ENCODE measurements at places on chromosomes 11 and 22.

DNA sequence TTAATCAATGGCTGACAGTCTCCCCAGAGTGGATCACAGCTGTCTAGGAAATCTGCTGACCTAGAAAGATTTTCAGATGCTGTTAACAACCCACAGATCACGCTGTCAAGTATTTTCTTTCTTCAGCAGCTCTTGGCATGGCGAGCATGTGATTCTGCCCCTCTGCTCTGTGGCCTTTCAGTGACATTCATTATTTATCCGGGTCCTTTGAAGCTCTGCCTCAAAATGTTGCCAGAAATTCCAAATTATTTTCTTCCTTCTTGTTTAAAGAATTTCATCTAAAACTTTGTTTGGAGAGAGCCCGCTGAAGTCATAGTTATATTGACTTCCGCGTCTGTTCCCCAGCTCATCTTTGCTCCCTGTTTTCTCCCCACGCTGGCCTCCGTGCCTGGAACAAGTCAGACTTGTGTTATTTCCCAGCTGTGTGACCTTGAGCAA, 134.1 kb downstream of the COMMD9 start:
- DNase-seq: no peak

DNA sequence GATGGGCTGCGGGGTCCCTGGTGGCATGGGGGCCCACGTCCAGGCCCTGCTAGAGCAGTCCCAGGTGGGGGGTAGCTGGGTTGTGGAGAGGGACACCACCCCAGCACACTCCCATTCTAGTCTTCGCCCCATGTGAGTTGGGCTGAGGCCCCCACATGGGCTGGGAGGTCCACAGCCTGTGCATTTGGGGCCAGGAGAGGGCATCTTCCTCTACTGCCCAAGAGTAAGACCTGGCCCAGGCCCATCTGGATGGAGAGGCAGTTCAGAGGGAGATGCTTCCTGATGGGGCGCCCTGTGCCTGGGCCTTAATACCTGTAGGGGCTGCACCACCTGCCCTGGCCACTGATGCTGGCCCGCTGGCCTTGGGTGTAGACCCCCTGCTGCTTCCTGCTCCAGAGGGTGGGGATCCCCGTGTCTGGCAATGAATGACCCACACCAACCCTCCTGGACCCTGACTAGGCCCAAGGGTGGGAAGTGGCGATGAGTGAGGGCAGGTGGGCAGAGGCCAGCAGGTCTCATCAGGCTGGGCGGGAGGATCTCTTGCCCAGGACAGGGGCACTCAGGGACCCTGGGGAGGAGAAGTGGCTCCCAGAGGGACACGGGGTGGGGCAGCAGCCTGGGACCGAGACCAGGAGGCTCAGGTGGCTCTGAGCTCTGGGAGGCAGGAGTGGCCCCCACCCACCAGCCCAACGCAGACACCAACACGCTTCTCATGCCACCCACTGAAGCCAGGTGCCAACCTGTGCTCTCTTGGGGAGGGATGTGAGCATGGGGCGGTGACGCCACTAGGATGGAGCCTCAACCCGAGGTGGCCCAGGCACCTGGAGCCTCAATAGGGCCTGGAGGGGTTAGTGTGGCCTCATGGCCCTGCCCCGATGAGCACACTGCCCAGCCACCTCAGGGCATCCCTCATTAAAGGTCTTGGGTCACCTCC, 17.4 kb upstream of the GNB1L start:
- DNase-seq: no peak

GRCh38 chr22:29301716-29302401, 4.6 kb upstream of the GAS2L1 start:
- DNase-seq: no peak

GRCh38 chr11:89220684-89221339, 43.1 kb downstream of the TYR start:
- no peak for DNase-seq

GRCh38 chr11:116535994-116536393, 236.8 kb downstream of the BUD13 start:
- no peak for DNase-seq

- DNase-seq: no peak
Observed at GRCh38 chr11:102462610-102463009, 10.0 kb upstream of the TMEM123 start.

DNA sequence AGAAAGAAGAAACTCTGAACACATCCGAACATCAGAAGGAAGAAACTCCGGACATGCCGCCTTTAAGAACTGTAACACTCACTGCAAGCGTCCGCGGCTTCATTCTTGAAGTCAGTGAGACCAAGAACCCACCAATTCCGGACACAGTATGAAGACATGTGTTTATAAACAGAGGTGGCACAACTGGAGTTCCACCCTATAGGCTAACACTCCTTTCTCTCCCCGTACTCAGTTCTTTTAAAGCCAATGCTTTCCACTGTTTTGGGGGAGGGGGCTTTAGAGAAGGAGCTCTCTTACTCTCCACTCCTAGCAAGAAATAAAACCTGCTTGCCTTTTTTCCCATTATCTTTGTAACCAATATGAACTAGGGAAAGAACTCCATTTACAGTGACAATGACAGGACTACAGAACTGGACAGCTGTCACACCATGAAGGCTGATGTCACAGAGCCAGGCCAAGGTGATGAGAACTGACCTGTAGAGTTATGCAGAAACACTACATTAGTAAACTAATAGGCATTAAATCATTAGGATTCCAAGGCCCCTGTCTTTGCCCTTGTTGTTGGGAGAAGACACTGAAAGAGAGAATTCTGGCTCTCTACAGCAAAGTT, 733 bp downstream of the TRIM5 start:
- no peak for DNase-seq

DNA sequence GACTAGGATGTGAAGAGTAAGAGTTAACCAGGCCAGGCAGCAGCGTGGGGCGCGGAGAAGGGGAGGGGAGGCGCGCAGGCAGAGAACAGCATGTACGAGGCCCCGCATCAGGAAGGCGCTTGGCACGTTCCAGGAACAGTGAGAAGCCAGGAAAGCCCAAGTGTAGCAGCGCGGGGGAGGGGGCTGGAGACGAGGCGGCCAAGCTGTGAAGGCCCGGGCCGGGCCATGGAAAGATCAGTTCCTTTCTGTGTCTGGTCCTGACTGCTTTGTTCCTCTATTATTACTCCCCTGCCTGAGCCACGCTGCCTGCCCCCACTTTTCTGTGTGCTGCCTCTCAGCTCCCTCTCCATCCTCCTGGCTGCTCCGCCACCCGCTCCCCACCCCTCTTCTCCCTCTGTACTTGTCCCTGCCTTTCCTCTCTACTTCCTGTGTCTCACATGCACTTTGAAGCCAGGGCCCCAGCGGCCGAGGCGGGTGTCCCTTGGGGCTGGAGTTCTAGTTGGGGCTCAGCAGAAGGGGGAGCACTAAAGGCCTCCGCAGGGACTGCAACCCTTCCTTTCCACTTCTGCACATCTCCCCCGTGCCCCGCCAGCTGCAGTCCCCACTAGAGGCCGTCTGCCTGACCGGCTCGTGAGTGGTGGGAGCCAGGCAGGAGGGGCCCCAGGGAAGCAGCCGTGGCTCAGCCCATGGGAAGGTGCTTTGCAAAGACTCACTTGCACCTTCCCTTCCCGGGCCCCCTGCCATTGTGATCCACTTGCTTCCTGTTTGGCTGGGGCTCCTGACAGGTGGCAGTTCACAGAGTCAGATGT, 63.7 kb downstream of the PRDM11 start:
- peak; percentile 83 for DNase-seq

GRCh38 chr11:6664551-6664950, 8.9 kb upstream of the DCHS1 start:
- no peak for DNase-seq

DNA sequence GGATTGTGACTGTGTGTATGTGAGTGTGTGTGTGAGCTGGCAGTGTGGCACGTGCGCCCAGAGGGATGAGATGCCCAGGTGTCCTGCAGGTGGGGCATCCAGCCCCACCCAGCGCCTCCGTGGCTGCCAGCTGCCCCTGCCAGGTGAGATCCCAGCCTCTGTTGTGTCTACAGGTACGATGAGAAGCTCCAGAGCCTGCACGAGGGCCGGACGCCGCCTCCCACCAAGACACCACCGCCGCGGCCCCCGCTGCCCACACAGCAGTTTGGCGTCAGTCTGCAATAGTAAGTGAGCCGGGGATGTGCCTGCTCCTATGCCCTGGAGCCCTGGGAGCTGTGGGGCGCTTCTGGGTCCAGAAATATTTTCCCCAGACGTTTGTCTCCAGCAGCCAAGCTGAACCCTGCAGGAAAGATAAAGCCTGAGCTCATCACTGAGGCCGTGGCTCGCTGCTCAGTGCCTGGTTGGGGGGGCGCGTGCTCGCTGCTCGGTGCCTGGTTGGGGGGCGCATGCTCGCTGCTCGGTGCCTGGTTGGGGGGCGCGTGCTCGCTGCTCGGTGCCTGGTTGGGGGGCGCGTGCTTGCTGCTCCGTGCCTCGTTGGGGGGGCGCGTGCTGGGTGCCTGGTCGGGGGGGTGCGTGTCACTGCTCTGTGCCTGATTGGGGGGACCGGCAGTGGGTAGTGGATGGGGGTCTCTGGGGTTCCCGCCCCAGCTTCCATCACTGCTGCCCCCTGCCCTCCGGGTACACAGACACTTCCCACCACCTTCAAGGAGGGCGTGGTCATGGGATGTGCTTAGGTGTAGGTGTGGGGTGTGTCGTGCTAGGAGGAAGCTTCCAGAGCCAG, 73.2 kb downstream of the ARHGAP8 start:
- no peak for DNase-seq

- DNase-seq: no peak
Observed at GRCh38 chr11:117369534-117369933, 41.9 kb downstream of the CEP164 start.

GRCh38 chr11:64004590-64004984, 18.3 kb downstream of the OTUB1 start:
- DNase-seq: no peak

- no peak for DNase-seq
Observed at GRCh38 chr11:64638018-64638665, 47.1 kb downstream of the SLC22A12 start.

- DNase-seq: peak; percentile 44
Observed at GRCh38 chr11:134037046-134037908, 31.6 kb upstream of the JAM3 start.

GRCh38 chr11:69425444-69425843, 56.0 kb upstream of the LINC01488 start:
- no peak for DNase-seq

DNA sequence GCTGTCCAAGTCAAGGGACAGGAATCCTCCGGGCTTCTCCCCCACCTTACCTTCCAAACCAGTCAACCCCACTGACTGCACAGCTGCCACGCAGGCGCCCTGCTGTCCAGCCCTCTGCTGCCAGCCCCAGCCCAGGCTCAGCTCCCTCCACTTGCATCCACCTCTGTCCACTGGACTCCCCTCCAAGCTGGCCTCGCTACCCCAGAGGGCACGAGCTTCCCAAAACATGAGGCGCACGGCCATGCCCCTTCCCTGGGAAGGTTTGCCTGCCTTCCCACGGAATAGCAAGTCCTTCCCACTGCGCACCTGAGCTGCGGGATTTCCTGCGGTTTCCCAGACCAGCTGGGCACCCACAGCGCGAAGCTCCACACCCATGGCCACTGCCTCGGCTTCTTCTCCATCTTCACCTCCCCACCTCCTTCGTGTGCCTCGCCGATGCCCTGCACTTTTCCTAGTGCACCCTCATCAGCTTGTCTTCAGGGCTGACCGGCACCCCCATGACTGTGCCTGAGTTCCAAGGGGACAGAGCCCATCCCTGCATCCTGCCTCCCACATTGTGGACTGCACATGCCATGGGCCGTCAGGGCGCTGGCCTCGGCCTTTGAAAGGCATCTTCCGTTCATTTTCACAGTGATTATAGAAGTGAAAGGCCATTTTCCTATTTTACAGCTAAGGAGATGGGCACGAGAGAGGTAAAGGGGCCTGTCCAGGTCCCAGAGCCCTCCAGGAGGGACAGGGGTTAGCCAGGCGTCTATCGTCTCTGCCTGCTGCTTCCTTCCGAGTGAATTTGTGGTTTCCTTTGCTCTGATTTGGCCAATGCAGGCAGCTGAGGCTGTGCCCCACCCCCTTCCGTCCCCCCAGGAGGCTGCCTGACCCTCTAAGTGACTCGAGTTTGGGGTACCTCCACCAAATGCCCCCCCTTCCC, 16.4 kb downstream of the IFITM10 start:
- DNase-seq: no peak

- DNase-seq: no peak
Observed at GRCh38 chr11:114317787-114318137, 21.6 kb downstream of the NNMT start.

GRCh38 chr11:86746514-86746913, 53.8 kb upstream of the PRSS23 start:
- no peak for DNase-seq

DNA sequence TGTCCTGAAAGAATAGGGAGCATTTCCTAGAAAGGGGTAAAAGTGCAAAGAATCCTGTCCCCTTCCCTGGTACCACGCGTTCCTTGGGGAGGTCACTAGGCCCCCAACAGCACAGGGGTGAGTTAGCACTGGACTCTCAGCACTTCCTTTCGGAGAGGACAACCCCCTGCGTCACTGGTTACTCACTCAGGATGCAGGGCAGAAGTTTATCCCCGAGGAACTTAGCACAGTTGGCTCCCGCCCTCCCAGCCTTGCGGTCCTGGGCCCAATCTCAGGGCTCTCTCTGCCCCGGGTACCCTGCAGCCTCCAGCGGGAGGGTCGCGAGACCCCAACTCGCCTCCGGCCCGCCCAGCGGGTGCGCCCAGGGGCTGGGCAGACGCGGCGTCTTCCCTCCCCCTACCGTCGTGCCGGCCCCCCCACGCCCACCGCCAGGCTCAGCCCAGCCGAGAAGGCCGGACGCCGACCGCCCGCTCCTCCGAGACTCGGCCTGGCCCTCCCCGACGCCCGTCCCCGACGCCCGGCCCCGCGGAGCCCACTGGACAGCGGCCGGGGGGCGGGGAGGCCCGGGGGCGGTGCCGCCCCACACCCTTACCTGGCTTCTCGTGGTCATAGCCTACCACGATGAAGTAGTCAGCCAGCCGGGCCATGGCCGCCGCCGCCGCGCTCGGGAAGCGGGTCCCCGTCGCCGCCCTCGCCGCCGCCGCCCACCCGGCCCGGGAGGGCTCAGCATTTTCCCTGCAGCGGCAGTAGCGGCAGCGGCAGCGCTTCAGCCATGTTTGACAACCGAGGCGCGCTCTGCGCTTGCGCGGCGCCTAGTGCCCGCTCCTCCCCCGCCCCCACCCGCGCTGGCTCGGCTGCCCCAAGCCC, at the start of gene SBF2:
TSS of gene SBF2 (minus strand) at position 797 of the 867 bp plus-strand sequence. CDS start at position 647, 150 bp downstream.
- DNase-seq: peak; percentile 78

DNA sequence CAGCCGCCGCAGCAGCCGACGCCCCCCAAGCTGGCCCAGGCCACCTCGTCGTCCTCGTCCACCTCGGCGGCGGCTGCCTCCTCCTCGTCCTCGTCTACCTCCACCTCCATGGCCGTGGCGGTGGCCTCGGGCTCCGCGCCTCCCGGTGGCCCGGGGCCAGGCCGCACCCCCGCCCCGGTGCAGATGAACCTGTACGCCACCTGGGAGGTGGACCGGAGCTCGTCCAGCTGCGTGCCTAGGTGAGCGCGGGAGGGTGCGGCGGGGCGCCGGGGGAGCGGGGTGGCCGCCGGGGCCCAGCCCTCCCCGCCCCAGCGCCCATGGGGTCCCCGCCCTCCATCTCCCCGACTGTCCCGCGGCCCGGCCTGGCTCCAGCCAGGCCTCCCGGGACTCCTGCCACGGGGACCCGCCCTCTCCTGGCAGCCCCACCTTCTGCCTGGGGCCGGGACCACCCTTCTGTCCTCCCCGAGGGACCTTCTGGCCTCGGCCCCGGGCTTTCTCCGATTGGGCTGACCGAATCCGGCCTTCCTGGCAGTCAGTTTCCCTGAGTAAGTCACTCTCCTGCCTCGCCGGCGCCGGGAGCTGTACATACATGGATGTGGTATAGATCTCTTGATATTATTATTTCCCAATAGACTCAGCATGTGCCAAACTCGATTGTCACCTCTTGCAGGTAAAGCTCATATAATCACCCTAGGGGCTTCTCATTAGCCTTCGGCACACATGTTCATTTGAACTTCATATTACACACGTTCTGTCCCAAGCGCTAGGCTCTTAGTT, 720 bp downstream of the PACS1 start:
- no peak for DNase-seq

- no peak for DNase-seq
Observed at GRCh38 chr11:36130401-36130800, 158.8 kb downstream of the COMMD9 start.
